ENCODE measurements at places on chromosomes 12 and 14. TPM values are rescaled to one million over a fixed set of nuclear protein-coding genes. Genes with fewer than 3 reads are reported as not detected.

The PLA2G1B gene
- 1.2 TPM for total RNA-seq

The ASB2 gene
- total RNA-seq, result 0.38 TPM

The ZFYVE21 gene
- 48.9 TPM for total RNA-seq

The TBX3 gene
- total RNA-seq, result 0.91 TPM

The KLRC2 gene
- total RNA-seq, result 3.0 TPM

The C14orf132 gene
- 84.8 TPM for total RNA-seq

The STAT6 gene
- 154 TPM for total RNA-seq

- DNase-seq, result no peak
- no peaks in the 10 kb centered on the region for H3K27me3 ChIP-seq
- no peak overlapping the region for H3K4me3 ChIP-seq
- peaks cover 2% of the 10 kb centered on the region for H3K36me3 ChIP-seq
These were observed 162.9 kb downstream of the DUSP6 start for GRCh38 chr12:89189448-89189847.

DNA sequence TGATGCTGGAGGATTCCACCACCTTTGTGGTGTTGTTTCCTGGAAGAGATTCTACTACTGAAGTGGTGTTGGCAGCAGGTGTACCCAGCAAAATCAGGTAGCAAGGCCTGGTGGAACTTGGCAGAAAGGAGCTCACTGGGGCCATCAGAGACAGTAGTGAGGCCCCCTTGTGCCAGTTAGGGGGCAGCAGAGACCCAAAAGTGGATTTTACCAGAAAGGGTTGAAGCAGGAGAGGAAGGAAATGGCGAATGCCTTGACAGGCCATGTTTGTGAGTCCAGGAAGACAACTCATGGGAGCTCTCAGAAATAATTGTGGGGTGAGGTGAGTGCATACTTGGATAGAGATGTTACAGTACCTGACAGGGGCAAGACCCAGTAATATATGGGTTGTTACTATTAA is 137.7 kb upstream of the FGD4 start:
- DNase-seq, result no peak
- H3K36me3 ChIP-seq, result peaks cover 7% of the 10 kb centered on the region
- H3K4me1 ChIP-seq, result peaks cover 7% of the 10 kb centered on the region
- no peak overlapping the region for H3K27ac ChIP-seq

DNA sequence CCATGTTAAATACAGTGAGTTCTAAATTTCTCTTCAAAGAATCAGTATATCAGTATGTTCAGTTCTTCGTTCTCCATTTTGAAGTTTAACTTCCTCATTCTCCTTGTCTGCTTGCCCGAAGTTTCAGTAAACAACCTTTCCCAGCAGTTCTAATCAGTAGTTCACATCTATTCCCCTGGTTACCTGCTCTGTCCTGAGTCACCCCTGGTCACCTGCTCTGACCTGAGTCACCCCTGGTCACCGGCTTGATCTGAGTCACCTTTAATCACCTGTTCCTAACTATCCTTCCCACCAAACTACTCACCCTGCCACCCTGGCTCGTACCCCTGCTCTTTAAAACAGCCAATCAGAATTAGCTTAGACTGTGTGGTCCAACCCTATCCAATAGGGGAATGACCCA is 9.4 kb upstream of the OR10G3 start:
- no peak overlapping the region for H3K27ac ChIP-seq
- DNase-seq, result no peak
- H3K4me1 ChIP-seq, result no peaks in the 10 kb centered on the region
- H3K27me3 ChIP-seq, result peaks cover 10% of the 10 kb centered on the region

DNA sequence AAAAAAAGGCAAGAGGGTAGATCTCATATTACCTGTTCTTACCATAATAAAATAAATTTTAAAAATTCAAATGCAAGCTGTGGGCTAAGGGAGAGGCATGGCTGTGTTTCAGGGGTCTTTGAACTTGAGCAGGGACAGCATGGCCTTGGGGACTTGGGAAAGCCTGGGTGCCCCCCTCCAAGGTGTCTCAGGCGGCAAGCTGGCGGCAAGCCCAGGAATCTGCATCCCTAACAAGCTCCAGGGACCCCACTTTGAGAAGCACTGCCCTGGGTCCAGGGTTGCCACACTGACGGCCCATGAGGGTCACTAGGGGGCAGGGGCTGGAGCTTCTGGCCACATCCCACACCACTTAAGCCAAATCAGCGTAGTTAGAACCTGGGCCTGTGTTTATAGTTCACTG is 193.8 kb downstream of the SLC15A4 start:
- no peaks in the 10 kb centered on the region for H3K36me3 ChIP-seq
- no peak overlapping the region for H3K27ac ChIP-seq
- no peaks in the 10 kb centered on the region for H3K27me3 ChIP-seq
- H3K4me3 ChIP-seq, result no peak overlapping the region
- H3K4me1 ChIP-seq, result no peaks in the 10 kb centered on the region

GRCh38 chr12:86456241-86456640 is 200.1 kb upstream of the MGAT4C start:
- H3K4me1 ChIP-seq, result no peaks in the 10 kb centered on the region
- no peak overlapping the region for H3K4me3 ChIP-seq
- no peaks in the 10 kb centered on the region for H3K36me3 ChIP-seq
- no peak for DNase-seq

DNA sequence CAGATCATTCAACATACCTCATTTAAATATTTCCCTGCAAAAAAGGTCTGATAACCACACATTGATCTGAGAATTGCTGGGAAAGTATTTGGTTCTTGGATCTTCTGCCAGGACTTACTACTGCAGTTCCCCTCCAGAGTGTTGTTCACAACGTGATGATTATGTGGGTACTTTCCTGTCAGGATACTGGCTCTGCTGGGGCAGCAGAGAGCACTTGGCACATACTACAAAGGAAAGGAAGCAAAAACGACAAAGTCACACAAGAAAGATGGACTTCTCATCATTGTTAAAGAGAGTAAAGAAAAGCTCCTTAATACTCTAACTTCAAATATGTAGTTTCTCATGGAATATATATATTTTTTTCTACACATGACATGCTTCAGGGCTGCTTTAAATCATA is 11.5 kb downstream of the GNS start:
- no peak overlapping the region for H3K27ac ChIP-seq
- peaks cover 49% of the 10 kb centered on the region for H3K36me3 ChIP-seq
- H3K4me3 ChIP-seq, result no peak overlapping the region
- no peaks in the 10 kb centered on the region for H3K27me3 ChIP-seq
- H3K4me1 ChIP-seq, result peaks cover 18% of the 10 kb centered on the region
- no peak for DNase-seq

GRCh38 chr12:101459642-101460346 is 15.3 kb upstream of the SPIC start:
- no peak overlapping the region for H3K4me3 ChIP-seq
- no peaks in the 10 kb centered on the region for H3K27me3 ChIP-seq
- no peak overlapping the region for H3K27ac ChIP-seq
- no peaks in the 10 kb centered on the region for H3K4me1 ChIP-seq

DNA sequence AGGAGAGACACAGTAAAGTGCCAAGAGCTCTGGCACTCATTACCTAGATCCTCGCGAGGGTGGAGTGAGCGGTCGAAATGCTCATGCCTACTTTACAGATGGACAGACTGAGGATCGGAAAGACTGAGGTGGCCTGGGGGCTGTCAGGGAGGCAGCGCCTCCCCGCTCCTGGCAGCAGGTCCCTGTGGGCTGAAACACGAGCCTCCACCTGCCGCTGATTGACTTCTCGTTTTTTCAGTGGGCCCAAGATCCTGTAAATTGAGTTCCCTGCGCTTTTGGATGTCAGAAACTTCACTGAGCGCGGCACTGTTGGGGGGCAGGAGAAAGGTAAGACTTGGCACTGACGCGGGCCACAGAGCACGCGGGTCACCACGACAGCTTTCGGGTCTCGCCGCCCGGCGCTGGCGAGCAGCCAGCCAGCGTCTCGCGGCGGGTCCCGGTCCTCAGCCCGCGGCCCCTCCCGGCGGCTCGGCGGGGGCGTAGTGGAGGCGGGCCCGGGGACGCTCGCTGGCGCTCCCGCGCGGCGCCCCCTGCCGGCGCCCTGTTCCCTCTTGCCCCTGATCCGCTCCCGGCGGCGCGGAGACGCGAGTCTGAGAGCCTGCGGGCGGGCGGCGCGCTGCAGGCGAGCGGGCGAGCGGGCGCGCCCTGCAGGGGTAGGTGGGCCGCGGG is 552 bp upstream of the SCN8A start:
- DNase-seq, result peak; percentile 91
- H3K36me3 ChIP-seq, result no peaks in the 10 kb centered on the region
- peak overlapping the region; percentile 81 for H3K4me3 ChIP-seq
- H3K27me3 ChIP-seq, result peaks cover 3% of the 10 kb centered on the region

- H3K4me1 ChIP-seq, result peaks cover 17% of the 10 kb centered on the region
- H3K27ac ChIP-seq, result no peak overlapping the region
- H3K4me3 ChIP-seq, result no peak overlapping the region
- no peak for DNase-seq
- no peaks in the 10 kb centered on the region for H3K27me3 ChIP-seq
- no peaks in the 10 kb centered on the region for H3K36me3 ChIP-seq
These were observed 37.4 kb downstream of the PHLDA1 start for GRCh38 chr12:75994069-75994740.

GRCh38 chr14:39043352-39043943 is 59.6 kb downstream of the SEC23A start:
- H3K4me3 ChIP-seq, result no peak overlapping the region
- H3K27ac ChIP-seq, result no peak overlapping the region
- no peak for DNase-seq
- H3K36me3 ChIP-seq, result peaks cover 65% of the 10 kb centered on the region
- no peaks in the 10 kb centered on the region for H3K4me1 ChIP-seq

All from osteocyte (in vitro differentiated cells).